ENCODE measurements at places on chromosomes 12 and 14. TPM values are rescaled to one million over a fixed set of nuclear protein-coding genes. Genes with fewer than 3 reads are reported as not detected.

AHNAK2 gene
- 13.7 TPM for total RNA-seq

- H3K4me1 ChIP-seq, result no peaks in the 10 kb centered on the region
- no peaks in the 10 kb centered on the region for H3K36me3 ChIP-seq
- DNase-seq, result no peak
- no peaks in the 10 kb centered on the region for H3K27me3 ChIP-seq
- H3K4me3 ChIP-seq, result no peak overlapping the region
- H3K27ac ChIP-seq, result no peak overlapping the region
Observed at GRCh38 chr14:50675597-50675996, 7.5 kb upstream of the SAV1 start.

- no peaks in the 10 kb centered on the region for H3K27me3 ChIP-seq
- no peaks in the 10 kb centered on the region for H3K36me3 ChIP-seq
- no peaks in the 10 kb centered on the region for H3K4me1 ChIP-seq
- H3K27ac ChIP-seq, result no peak overlapping the region
- DNase-seq, result no peak
Observed at GRCh38 chr14:100780246-100780645, 45.7 kb upstream of the MEG3 start.

KCNMB4 gene
- total RNA-seq, result 6.0 TPM

GRCh38 chr14:105021656-105022275 lies 883 bp upstream of the CDCA4 start:
- peak overlapping the region; percentile 80 for H3K4me3 ChIP-seq
- DNase-seq, result peak; percentile 75
- peaks cover 27% of the 10 kb centered on the region for H3K4me1 ChIP-seq
- H3K27ac ChIP-seq, result peak overlapping the region; percentile 80
- H3K36me3 ChIP-seq, result no peaks in the 10 kb centered on the region
- no peaks in the 10 kb centered on the region for H3K27me3 ChIP-seq

DNA sequence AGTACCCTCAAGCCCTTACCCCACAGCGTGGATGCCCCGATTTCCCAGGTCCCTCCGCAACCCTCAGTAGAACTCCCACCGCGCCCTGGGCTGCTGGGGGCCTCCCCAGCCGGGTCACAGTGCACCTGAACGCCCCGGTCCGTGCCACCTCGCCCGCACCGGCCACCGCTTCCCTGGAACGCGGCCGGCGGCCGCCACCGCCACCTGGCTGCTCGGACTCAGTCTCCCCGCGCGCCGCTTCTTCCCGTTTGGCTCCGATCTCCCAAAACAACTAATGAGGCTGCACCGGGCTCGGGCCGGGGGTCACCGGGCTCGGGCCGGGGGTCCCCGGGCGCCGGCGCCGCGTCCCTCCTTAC lies 1.0 kb downstream of the ITPK1 start:
- no peak for DNase-seq
- H3K27ac ChIP-seq, result peak overlapping the region; percentile 72
- H3K4me1 ChIP-seq, result peaks cover 36% of the 10 kb centered on the region

DNA sequence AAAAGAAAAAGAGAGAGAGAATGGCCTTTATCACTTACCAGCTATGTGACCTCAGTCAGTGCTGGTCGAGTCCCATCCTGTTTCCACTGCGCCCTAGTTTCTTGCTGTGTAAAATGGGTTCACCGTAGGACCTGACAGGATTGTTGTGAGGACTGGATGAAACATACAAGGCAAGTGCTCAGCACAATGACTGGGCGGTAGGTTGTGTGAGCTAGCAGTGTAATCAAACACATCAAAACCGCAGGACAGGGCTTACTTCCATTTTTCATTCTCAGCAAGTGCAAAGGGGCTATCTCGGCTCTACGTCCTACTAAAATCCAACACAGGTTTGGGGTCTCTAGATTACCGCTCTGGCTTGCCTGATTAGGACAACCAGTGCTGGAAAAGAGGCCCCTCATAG lies 36.4 kb upstream of the ATXN2 start:
- no peak for DNase-seq
- no peaks in the 10 kb centered on the region for H3K27me3 ChIP-seq
- H3K27ac ChIP-seq, result peak overlapping the region; percentile 61
- H3K4me1 ChIP-seq, result peaks cover 2% of the 10 kb centered on the region
- no peaks in the 10 kb centered on the region for H3K36me3 ChIP-seq
